Cardiac muscle cell (in vitro differentiated cells and primary cell): ENCODE measurements at places on chromosomes 12 and 14. TPM values are rescaled to one million over a fixed set of nuclear protein-coding genes. Genes with fewer than 3 reads are reported as not detected.

GRCh38 chr12:92640691-92641090 lies 62.1 kb upstream of the PLEKHG7 start:
- no peak for DNase-seq
- H3K27ac ChIP-seq, result no peak overlapping the region
- H3K4me1 ChIP-seq, result peaks cover 6% of the 10 kb centered on the region

GRCh38 chr14:102616318-102616717 lies 23.9 kb downstream of the RCOR1 start:
- H3K27me3 ChIP-seq, result no peaks in the 10 kb centered on the region
- no peak overlapping the region for H3K27ac ChIP-seq
- no peak for DNase-seq
- no peaks in the 10 kb centered on the region for H3K4me1 ChIP-seq

GRCh38 chr14:102140750-102141145 lies 1.1 kb downstream of the WDR20 start:
- peaks cover 16% of the 10 kb centered on the region for H3K4me1 ChIP-seq
- H3K27ac ChIP-seq, result peak overlapping the region; percentile 85
- H3K27me3 ChIP-seq, result no peaks in the 10 kb centered on the region
- DNase-seq, result no peak
- H3K36me3 ChIP-seq, result no peaks in the 10 kb centered on the region

- no peaks in the 10 kb centered on the region for H3K36me3 ChIP-seq
- H3K27ac ChIP-seq, result no peak overlapping the region
- no peak for DNase-seq
- H3K27me3 ChIP-seq, result no peaks in the 10 kb centered on the region
Observed at GRCh38 chr14:53534841-53535240, 381.7 kb upstream of the DDHD1 start.

GRCh38 chr12:10140001-10140400 lies 10.0 kb upstream of the CLEC7A start:
- peaks cover 22% of the 10 kb centered on the region for H3K27me3 ChIP-seq
- peaks cover 14% of the 10 kb centered on the region for H3K4me1 ChIP-seq
- no peaks in the 10 kb centered on the region for H3K36me3 ChIP-seq

- DNase-seq, result no peak
- H3K4me3 ChIP-seq, result no peak overlapping the region
- no peak overlapping the region for H3K27ac ChIP-seq
- no peaks in the 10 kb centered on the region for H3K27me3 ChIP-seq
Observed at GRCh38 chr12:4958697-4959375, 49.1 kb downstream of the KCNA1 start.

DNA sequence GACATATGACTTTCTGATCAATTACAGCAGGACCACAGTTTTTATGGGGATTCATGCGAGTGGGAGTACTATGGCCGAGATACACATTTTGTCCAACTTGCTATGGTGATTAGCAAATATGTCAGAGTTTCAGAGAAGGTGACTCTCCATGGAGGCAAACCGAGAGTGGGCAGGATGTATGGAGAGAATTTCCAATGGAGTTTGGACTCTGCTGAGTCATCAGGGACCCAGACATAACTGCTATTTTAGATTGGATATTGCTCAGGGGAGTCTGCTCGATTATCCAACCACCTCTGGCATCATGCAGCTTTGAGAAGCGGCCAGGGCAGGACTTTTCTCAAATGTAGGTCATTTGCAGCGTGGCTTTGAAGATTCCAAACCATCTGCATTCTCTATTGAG lies 9.5 kb upstream of the GSG1 start:
- H3K4me1 ChIP-seq, result no peaks in the 10 kb centered on the region
- no peak overlapping the region for H3K27ac ChIP-seq
- H3K27me3 ChIP-seq, result no peaks in the 10 kb centered on the region

GRCh38 chr12:55765736-55766290 lies 22.9 kb downstream of the GDF11 start:
- peaks cover 8% of the 10 kb centered on the region for H3K4me1 ChIP-seq
- H3K36me3 ChIP-seq, result peaks cover 5% of the 10 kb centered on the region
- no peak for DNase-seq

- peaks cover 100% of the 10 kb centered on the region for H3K27me3 ChIP-seq
- peaks cover 21% of the 10 kb centered on the region for H3K4me1 ChIP-seq
- H3K4me3 ChIP-seq, result peak overlapping the region; percentile 44
- H3K27ac ChIP-seq, result no peak overlapping the region
- no peaks in the 10 kb centered on the region for H3K36me3 ChIP-seq
- DNase-seq, result no peak
Observed at GRCh38 chr14:60649875-60650372, 647 bp upstream of the SIX1 start.

- DNase-seq, result peak; percentile 45
- H3K36me3 ChIP-seq, result no peaks in the 10 kb centered on the region
- H3K4me1 ChIP-seq, result no peaks in the 10 kb centered on the region
- no peak overlapping the region for H3K27ac ChIP-seq
Observed at GRCh38 chr12:94795520-94795919, 145.2 kb upstream of the TMCC3 start.

- H3K27ac ChIP-seq, result no peak within 1 kb of the TSS
- H3K4me1 ChIP-seq, result no peaks in the 10 kb centered on the region
- no peaks in the 10 kb centered on the region for H3K36me3 ChIP-seq
- no peak within 1 kb of the TSS for H3K4me3 ChIP-seq
Observed at GRCh38 chr14:23372509-23372908, at the start of gene IL25. TSS of gene IL25 (plus strand) at chr14:23372809.

- no peaks in the 10 kb centered on the region for H3K36me3 ChIP-seq
- no peak overlapping the region for H3K27ac ChIP-seq
- H3K4me3 ChIP-seq, result no peak overlapping the region
- no peaks in the 10 kb centered on the region for H3K27me3 ChIP-seq
- no peaks in the 10 kb centered on the region for H3K4me1 ChIP-seq
Observed at GRCh38 chr12:79058342-79058741, 193.8 kb downstream of the SYT1 start.

GRCh38 chr12:26730481-26731350 lies 102.3 kb downstream of the ITPR2 start:
- H3K27ac ChIP-seq, result no peak overlapping the region
- no peaks in the 10 kb centered on the region for H3K27me3 ChIP-seq
- H3K4me1 ChIP-seq, result peaks cover 9% of the 10 kb centered on the region
- no peak overlapping the region for H3K4me3 ChIP-seq
- no peak for DNase-seq

GRCh38 chr12:116604178-116604895 lies 45.2 kb downstream of the MAP1LC3B2 start:
- DNase-seq, result no peak
- peaks cover 1% of the 10 kb centered on the region for H3K4me1 ChIP-seq
- no peaks in the 10 kb centered on the region for H3K36me3 ChIP-seq
- H3K27ac ChIP-seq, result no peak overlapping the region

- DNase-seq, result peak; percentile 4
- no peaks in the 10 kb centered on the region for H3K36me3 ChIP-seq
- H3K4me1 ChIP-seq, result no peaks in the 10 kb centered on the region
- no peaks in the 10 kb centered on the region for H3K27me3 ChIP-seq
- no peak overlapping the region for H3K27ac ChIP-seq
Observed at GRCh38 chr14:28488684-28489083, 277.9 kb upstream of the FOXG1 start.

GRCh38 chr12:30764251-30764650 lies 9.5 kb upstream of the CAPRIN2 start:
- H3K4me3 ChIP-seq, result no peak overlapping the region
- H3K36me3 ChIP-seq, result no peaks in the 10 kb centered on the region
- DNase-seq, result no peak

- no peak for DNase-seq
- H3K36me3 ChIP-seq, result peaks cover 2% of the 10 kb centered on the region
- no peak overlapping the region for H3K4me3 ChIP-seq
- no peaks in the 10 kb centered on the region for H3K4me1 ChIP-seq
Observed at GRCh38 chr12:98618952-98619351, 25.5 kb downstream of the SLC25A3 start.

- no peak overlapping the region for H3K27ac ChIP-seq
- no peaks in the 10 kb centered on the region for H3K4me1 ChIP-seq
- DNase-seq, result no peak
- H3K27me3 ChIP-seq, result no peaks in the 10 kb centered on the region
Observed at GRCh38 chr14:22417914-22418313, 171.1 kb downstream of the DAD1 start.

DNA sequence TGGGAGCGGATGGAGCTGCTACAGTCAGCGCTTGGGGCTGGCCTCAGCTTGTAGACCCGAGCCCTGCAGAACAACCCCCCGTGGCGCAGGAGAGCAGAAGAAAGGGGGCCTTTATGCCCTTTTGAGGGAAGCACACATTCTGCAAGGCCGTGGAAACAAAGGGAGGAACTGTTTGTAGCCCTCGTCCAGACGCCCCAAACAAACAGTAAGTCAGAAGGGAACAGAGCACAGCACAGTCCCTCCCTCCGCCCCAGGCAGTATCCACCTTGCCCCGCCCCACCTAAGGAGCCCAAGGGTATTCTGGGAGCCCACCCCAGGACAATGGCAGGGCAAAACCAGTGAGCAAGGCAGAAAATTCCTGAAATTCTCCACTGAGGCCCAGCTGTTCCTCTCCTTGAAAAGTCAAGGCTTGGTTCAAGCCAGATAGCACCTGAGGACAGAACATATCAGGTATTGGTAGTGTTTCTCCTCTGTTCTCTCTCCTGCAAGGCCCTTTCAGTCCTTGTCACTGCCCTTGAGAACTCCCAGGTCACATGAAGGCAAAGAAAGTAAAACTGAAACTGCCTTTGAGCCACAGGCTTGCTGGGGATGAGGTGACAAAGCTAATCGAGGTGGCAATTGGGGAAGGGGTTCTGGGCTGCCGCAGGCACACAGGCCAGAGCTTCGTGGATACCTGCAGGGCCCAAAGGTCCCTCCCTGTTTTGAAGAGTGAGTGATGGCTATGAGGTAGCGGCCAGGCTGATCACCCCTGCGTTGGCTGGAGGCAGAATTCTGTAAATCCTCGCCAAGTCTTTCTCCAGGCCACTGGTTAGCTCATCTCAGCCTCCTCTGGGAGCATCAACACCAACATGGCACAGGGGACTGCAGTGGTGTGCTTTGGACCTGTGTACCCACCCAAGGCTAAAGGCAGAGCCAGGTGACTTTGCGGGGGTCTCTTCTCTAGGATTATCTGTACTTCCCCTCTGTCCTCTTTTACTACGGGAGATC lies 499 bp downstream of the DGLUCY start:
- peaks cover 9% of the 10 kb centered on the region for H3K4me1 ChIP-seq
- DNase-seq, result peak; percentile 57
- no peaks in the 10 kb centered on the region for H3K27me3 ChIP-seq
- no peaks in the 10 kb centered on the region for H3K36me3 ChIP-seq
- H3K27ac ChIP-seq, result peak overlapping the region; percentile 89

GRCh38 chr12:94730847-94731246 lies 80.5 kb upstream of the TMCC3 start:
- H3K27me3 ChIP-seq, result no peaks in the 10 kb centered on the region
- peaks cover 7% of the 10 kb centered on the region for H3K4me1 ChIP-seq
- no peak overlapping the region for H3K27ac ChIP-seq

DNA sequence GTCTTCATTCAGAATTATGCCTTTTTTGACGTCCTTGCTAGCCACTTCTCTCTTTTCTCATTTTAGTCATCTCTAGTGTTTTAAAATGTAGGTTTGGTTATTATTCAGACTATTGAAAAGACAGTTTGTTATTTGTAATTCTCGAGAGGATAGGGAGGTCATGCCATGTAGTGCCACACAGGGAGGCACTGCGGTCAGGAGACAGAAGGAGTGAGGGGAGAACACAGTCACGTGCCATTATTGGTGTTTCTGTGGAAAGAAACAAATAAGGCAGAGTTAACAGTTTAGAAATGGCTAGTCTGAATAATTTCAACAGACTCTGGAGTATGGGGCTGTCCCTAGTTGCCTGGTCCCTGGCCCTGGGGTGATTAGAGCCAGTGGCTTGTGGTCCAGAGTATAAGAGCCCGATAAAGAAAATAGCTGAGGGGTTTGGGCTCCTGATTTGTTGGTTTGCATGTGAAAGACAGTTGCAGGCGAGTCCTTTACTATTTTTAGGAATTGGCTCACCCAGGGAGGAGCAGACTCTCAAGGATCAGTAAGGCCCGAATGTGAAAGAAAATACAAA lies 278.1 kb upstream of the SEL1L start:
- H3K27ac ChIP-seq, result no peak overlapping the region
- no peaks in the 10 kb centered on the region for H3K4me1 ChIP-seq
- no peak overlapping the region for H3K4me3 ChIP-seq
- DNase-seq, result no peak
- no peaks in the 10 kb centered on the region for H3K27me3 ChIP-seq
- no peaks in the 10 kb centered on the region for H3K36me3 ChIP-seq

DNA sequence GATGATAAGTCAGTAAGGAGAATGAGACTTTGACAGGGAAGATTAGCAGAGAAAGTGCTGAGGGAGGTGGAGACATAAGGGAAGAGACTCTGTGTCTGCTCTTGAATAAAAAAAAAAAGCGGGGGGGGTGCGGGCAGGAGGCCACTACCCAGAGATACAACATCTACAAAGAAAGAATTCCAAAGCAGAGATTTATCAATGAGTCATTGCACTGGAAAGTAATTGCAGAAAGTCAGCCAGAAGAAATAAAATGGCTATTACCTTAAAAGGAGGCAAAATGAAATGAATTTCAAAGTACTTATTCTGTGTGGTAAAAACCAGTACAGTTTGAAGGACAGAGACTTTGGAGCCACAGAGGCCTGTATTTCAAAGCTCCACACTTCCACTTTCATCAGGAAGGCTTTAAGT lies 267.1 kb upstream of the PRKD1 start:
- no peak overlapping the region for H3K27ac ChIP-seq
- H3K27me3 ChIP-seq, result no peaks in the 10 kb centered on the region
- peak; percentile 92 for DNase-seq
- H3K4me3 ChIP-seq, result no peak overlapping the region
- no peaks in the 10 kb centered on the region for H3K36me3 ChIP-seq

GRCh38 chr14:72892103-72892878 lies 1.6 kb downstream of the DPF3 start:
- peak overlapping the region; percentile 99 for H3K27ac ChIP-seq
- peak overlapping the region; percentile 89 for H3K4me3 ChIP-seq
- DNase-seq, result no peak
- H3K4me1 ChIP-seq, result peaks cover 47% of the 10 kb centered on the region

DNA sequence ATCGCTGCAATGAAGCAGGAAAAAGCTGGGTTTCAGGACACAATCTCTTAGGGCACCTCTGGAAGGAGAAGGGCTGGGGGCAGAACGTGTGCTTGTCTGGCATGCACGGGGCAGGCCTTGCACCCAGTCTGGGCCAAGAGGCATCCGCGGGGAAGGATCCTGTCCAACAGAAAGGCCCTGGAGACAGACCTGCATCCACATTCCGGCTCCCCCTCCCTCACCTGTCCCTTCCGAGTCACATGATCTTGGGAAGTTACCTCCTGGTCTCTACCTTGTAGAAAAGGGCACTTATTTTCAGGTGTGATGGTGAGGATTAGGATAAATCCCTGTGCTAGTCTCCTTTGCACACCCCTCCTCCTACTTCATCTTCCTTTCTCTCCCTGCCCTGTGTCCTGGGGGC lies 25.4 kb downstream of the CLMN start:
- H3K27ac ChIP-seq, result no peak overlapping the region
- no peaks in the 10 kb centered on the region for H3K36me3 ChIP-seq
- DNase-seq, result no peak

Gene ADCY4
- 0.35 and 1.5 TPM in 2 replicates for total RNA-seq

Gene FAM186B
- 0.21 and 1.6 TPM in 2 replicates for total RNA-seq

Gene PRPH
- total RNA-seq, result 0.53 and 4.0 TPM in 2 replicates

Gene OR4E2
- total RNA-seq, result not detected in 2 replicates

Gene KIF5A
- total RNA-seq, result 0.36 and 0.49 TPM in 2 replicates

Gene SEC23A
- total RNA-seq, result 115 and 131 TPM in 2 replicates

Gene MYF6
- total RNA-seq, result not detected in 2 replicates

Gene KRT72
- not detected in 2 replicates for total RNA-seq

Gene GNB3
- total RNA-seq, result 3.0 and 5.2 TPM in 2 replicates

Gene CLEC4A
- 1.8 TPM in 1 of 2 replicates, not detected in the other for total RNA-seq

Gene CCDC85C
- 45.7 and 46.5 TPM in 2 replicates for total RNA-seq

Gene ITGA7
- 93.9 and 101 TPM in 2 replicates for total RNA-seq

Gene RHEBL1
- 0.42 and 1.1 TPM in 2 replicates for total RNA-seq

Gene VDR
- not detected in 2 replicates for total RNA-seq

Gene WNT5B
- total RNA-seq, result 152 and 206 TPM in 2 replicates

Gene RBP5
- 0.95 and 8.9 TPM in 2 replicates for total RNA-seq
